Nephron progenitor cell (in vitro differentiated cells): ENCODE measurements at places on chromosomes 3 and 15.

- no peak for DNase-seq
Observed at GRCh38 chr3:170429050-170429449, 10.4 kb downstream of the CLDN11 start.

GRCh38 chr3:111610612-111611054 lies 15.5 kb upstream of the ZBED2 start:
- no peak for DNase-seq

DNA sequence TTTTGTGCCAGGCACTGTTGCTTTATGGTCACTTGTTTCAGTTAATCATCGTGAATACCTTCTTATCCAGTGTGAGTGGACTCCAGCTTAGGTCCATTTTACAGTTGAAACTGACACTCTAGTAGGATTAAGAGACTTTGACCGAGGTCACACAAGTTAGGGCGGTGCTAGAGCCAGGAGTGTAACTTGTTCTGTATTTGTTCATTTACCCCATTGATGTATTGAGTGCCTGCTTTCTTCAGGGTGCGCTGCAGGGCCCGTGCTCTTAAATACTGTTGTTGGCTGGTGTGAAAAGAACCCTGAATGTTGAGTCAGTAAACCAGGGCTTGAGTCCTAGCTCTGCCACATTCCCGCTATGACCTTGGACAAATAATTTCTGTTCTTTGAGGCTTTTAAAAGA lies 15.4 kb downstream of the PDHB start:
- no peak for DNase-seq

GRCh38 chr3:142628801-142629200 lies 32.6 kb downstream of the PLS1 start:
- DNase-seq: no peak
